ENCODE measurements at places on chromosomes 16 and 17.

DNA sequence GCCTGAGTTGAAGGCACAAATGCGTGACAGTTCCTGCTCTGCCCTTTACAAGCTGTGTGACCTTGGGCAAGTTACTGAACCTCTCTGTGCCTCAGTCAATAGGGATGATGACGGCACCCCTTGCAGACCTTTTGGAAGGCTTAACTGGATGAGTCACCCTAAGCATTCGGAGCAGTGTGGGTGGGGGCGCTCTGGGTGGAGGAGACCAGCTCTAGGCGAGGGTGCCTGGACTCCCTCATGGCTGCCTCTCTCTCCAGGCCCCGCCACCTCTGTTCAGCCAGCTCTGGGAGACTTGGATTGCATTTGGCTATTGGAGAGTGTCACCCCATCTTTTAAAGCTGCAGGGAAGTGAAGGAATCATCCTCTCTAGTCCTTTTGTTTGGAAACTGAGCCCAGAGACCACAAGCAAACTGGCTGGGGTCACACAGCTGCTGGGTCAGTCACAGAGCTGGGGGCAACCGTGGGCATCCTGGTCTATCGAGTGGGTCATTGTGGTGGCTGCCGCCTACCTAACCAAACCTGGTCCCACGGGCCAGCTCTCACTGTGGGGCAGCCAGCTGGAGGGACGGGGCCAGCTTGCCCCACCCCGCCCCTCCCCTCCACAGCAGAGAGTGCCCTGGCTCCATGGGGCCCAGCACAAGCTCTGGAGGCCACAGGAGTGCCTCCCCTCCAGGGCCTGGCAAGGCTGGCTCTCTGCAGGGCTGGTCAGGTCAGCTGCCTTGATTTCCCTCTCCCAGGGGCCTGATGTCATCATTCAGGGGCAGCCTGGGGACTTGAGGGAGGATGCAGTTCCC, 20.2 kb upstream of the GSE1 start:
- no peak for DNase-seq

DNA sequence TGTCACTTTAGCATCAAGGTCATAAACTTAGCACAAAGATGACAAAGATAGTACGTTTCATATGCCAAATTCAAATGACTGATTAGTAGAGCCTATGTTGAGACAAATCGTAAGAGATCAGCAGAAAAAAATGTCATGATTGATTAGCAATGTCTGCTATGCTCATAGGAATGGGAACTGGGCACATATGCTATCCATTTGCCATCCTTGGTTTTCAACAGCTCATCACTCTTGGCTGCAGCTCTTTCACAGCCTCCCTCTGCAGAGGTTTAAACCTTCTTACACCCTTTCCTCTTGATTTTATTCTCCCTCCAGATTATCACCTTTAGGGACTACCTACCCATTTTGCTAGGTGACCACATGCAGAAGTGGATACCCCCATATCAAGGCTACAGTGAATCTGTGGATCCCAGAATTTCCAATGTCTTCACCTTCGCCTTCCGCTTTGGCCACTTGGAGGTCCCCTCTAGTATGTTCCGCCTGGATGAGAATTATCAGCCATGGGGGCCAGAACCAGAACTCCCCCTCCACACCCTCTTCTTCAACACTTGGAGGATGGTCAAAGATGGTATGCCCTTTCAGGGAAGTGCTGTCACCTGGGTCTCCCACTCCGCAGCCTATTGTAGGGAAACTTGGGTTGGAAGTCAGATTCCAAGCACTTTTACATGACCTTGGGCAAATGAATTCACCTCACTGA, 16.2 kb downstream of the MPO start:
- DNase-seq: no peak

DNA sequence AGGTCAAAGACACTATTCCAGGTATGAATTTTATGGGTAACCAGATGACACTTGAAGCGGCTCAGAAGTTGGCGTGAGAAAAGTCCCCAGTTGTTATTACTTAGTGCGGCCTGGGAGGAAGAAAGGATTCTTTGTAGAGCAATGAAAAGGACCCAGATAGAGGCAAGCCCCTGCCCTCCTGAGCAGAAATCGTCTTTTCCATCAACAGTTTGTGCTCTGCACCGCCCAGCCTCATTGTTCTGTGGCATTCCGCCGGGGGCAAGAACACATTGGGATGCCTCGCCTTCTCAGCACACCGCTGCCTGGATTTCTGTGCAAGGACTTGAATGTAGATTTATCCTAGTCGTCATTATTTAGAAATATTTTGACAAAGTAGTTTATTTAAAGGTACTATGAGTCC, 32.7 kb upstream of the CRHR1 start:
- DNase-seq: no peak

- DNase-seq: no peak
These were observed 2.8 kb downstream of the PRSS33 start for GRCh38 chr16:2784358-2785100.

DNA sequence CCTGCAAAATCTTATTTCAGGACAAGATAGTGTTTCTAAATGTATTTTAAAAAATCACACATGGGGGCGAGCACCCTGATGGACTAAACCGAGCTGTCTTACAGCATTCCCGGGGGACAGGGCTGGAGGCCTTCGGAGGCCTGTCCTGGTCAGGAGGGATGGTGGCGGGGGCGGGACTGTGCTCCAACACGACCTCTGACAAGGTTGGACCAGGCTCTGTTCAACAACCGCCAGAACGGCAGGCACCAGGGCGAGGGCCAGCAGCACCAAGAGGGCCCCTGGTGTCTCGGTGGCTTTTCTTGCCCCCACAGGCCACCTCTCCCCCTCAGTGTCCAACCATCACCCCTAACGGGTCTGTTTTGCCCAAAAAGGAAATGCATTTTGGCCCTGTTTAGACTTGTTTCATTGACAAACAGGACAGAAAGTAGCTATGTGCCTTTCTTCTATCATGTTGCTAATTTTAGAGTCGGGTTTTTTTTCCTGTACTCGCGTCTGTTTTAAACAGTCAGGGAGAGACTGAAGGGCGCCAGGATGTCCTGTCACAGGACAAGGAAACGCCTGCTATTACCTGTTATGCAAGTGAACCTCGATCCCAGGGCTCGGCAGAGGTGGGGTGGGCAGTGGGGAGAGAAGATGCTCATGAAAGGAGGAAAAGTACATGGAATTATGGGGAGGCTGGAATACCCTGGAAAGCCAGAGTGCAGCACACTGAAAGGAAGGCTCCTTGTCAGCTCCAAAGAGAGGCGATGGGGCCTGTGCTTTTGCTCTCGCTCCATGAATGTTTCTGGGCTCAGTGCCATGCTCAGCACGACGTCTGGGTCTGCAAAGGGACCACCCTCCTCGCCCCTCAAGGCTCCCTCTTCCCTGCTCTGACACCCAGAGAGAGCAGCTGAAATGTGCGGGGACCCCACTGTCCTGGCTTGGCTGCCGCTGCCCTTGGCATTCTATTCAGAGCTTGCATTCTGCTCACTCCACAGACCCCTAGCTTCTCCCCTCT, 11.9 kb downstream of the TMEM204 start:
- DNase-seq: no peak

- DNase-seq: no peak
These were observed 19.4 kb downstream of the SCPEP1 start for GRCh38 chr17:56997313-56997712.

DNA sequence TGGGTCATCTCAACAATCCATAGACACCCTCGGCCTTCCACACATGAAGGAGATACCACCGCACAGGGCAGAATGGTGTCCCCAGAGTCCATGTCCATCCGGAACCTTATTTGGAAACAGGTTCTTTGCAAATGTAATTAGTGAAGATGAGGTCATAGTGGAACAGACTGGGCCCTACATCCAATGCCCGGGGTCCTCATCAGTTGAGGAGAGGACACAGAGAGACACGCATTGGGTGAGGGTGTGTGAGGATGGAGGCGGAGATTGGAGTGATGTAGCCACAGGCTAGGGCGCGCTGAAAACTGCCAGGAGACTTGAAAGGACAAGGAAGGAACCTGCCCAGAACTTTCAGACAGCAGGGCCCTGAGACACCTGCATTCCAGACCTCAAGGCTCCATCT, 169.4 kb downstream of the ENGASE start:
- no peak for DNase-seq

DNA sequence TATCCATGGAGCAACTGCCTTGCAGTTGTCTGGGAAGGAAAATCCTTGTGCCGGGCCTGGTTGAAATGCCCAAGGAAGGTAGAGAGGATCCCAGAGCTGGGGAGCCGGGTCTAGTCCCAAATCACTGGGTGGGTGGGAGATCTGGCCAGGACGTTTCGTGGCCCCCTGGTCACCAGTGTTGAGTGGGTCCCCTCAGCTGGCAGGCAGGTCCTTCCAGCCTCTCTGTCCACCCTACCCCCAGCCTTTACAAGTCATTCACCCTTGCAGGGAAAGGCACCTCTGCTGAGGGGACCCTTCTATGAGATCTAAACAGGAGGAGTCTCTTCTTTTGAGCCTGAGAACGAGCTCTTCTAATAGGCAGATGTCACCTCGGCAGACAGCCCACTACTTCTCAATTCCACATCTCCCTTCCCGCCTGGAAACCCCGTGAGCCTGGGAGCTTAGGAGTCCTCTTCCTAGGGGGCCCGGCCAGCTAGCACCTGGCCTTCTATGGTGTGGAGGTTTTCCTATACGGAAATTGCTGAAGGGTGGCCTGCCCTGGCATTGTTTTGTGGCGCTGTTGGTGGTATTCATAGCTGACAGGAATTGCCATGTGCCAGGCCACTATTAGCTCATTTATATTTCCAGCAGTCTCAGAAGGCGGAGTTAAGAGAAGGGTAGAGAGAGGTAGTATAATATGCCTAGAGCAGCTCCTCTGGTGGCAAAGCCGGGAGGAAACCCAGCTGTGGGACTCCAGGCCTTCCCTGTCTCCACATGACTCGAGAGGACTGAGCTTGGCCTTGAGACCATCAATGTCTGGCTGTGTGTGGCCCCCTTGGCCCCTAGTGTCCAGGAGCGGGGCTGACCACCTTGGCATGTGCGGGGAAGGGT, 13.3 kb downstream of the MPRIP start:
- DNase-seq: no peak

- DNase-seq: no peak
These were observed 104.6 kb upstream of the ZFHX3 start for GRCh38 chr16:73152386-73153125.

DNA sequence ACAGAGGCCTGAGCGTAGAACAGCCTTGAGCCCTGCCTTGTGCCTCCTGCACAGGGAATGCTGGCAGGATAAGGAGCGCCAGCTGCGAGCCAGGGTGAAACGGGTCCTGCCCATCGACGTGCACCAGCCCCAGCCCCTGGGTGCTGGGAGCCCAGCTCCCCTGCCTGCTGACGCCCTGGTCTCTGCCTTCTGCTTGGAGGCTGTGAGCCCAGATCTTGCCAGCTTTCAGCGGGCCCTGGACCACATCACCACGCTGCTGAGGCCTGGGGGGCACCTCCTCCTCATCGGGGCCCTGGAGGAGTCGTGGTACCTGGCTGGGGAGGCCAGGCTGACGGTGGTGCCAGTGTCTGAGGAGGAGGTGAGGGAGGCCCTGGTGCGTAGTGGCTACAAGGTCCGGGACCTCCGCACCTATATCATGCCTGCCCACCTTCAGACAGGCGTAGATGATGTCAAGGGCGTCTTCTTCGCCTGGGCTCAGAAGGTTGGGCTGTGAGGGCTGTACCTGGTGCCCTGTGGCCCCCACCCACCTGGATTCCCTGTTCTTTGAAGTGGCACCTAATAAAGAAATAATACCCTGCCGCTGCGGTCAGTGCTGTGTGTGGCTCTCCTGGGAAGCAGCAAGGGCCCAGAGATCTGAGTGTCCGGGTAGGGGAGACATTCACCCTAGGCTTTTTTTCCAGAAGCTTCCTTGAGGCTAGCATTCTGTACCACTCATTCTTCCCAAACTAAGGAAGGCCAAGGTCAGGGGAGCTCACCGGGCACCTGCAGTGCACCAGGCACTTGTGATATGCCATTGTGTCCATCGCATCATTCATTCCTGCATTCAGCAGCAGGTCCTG, 1.9 kb downstream of the PNMT start:
- DNase-seq: no peak

- DNase-seq: no peak
These were observed 18.0 kb downstream of the SPACA3 start for GRCh38 chr17:33009636-33010035.

DNA sequence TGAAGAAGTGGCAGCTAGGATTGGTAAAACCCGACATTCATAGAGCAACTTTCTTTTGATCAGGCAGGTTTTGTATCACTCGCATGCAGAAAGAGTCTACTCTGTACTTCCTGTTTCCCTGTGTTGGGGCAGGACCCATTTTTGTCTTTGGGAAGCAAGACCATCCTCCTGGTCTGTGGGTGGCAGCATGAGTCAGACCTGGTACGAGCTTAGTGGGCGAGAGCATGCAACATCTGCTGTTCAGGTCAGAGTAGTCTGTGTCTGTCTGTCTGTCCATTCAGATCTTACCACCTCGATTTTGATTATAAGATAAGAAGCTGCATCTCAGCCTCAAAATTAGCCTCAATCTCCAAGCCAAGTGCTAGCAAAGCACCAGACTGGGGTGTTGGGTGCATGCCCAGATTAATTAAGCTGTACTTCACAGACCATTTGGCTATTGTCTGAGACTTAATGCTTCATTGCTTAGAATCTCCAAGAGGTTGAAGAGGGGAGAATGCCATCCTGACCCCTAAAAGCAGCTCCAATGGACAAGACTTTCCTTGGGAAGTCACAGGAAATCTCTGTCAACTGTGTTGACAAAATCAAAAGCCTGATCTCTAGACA, 110.9 kb downstream of the XYLT1 start:
- DNase-seq: no peak
